NAMALWA (cell line): ENCODE measurements at places on chromosomes 5 and 9.

DNA sequence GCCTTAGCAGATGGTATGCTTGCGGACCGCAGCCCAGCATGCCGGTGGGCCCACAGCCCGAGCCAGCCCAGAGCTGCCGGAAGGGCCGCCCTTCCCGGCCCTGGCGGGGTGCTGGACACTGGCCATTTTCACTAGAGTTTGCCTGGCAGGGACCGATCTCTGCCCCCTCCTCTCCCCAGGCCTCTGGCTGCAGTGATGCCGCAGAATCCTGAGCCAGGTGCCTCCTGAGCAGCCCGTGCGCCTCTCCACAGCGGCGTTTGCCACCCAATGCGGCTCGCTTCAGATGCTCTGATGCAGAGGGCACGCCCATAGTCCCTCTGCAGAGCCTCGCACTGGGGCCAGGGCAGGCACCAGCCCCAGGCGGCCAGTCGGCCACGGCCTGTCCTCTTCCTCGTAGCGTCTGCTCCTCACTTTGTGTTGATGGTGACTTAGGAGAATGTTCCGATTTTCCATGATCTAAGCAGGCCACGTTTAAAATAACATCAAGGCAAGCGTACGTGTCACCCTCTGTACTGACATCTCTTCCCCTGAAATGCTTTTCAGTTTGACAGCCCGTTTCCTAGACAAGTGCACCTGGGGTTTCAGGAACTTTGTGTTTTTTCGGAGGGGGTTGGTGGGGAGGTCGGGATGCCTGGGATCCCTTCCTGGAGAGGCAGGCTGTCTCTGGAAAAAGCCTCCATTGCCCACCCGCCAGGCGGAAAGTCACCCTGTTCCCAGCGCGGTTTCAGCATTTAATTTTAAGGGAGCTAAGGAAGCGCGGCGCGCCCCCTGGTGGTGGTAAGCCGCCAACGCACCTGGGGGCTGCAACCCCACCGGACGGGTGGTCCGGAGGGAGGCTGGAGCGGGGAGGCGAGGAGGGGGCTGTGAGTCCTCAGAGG lies 29.8 kb upstream of the HMCN2 start:
- peak; percentile 65 for DNase-seq

- no peak for DNase-seq
These were observed 200.9 kb downstream of the GDNF start for GRCh38 chr5:37638897-37639296.

- no peak for DNase-seq
These were observed 124.3 kb downstream of the MRPS30 start for GRCh38 chr5:44932922-44933585.

DNA sequence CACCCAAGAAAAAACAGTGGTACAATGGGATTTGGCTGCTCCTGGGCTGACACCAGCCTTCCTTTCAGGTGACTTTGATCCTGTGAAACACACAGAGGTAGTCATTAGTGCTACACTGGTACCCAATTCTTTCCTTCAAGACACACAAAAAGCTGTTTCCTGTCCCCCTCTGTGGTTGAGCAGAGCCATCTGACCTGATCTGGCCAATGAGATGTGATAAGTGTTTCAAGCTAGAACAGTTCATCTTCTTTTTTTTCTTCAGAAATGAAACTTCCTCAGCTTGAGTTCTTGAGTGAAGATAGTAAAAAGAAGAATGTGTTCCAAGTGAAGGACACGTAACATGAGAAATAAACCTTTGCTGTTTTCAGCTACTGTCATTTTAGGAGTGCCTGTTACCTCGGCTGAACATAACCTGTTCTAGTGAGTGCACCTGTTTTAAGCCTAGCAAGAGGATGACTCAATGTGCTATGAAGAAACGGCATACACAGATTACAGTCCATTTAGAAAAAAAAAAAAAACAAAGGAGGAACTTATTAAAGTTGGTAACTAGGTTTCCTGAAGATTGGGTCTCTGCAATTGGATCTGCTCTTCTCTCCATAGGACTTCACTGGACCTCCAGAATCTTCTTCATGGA lies 287.8 kb downstream of the GAS1 start:
- no peak for DNase-seq

GRCh38 chr5:158881091-158881880 lies 218.4 kb downstream of the EBF1 start:
- peak; percentile 58 for DNase-seq

DNA sequence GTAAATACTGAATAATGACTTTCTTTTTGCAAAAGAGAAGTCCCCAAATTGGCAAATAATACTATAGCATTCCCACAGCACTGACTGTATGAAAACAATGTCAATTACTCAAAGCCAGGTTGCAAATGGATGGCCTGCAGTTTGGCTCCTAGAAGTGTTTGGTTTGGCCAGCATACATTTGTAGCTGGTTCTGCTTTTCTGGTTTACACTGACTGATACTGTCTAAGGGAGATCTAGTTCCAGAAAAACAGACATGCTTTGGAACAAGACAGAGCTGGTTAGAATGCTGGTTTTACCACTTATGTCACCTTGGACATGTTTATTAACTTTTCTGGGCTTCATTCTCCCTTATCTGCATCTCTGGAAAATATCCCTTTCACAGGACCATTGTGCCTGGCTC lies 81.5 kb upstream of the TRPM3 start:
- DNase-seq, result no peak
